ENCODE measurements at places on chromosomes 2 and 18. TPM values are rescaled to one million over a fixed set of nuclear protein-coding genes. Genes with fewer than 3 reads are reported as not detected.

LYPD1 gene
- not detected for total RNA-seq

GRCh38 chr18:56711708-56712445, 60.7 kb downstream of the WDR7 start:
- no peaks in the 10 kb centered on the region for H3K4me1 ChIP-seq
- no peaks in the 10 kb centered on the region for H3K36me3 ChIP-seq
- no peak overlapping the region for H3K4me3 ChIP-seq
- DNase-seq, result no peak

DNA sequence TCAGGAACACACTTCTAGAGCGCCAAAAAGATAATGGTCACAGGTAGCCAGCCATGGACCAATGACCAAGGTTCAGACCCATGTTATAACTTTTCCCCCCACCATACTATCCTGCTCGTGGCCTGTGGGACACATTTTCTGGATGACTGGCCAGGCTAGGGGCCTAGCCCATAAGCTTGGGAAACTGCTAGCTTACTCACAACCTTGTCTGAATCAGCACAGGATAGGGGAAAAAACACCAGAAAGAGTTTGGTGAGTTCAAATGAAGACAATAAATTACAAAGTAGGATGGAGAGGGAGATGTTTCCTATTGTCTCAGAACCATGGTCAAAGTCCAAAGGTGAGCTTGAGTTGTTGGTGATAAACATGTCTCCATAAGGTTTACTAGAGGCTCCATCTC, 156.3 kb upstream of the CCDC68 start:
- peaks cover 7% of the 10 kb centered on the region for H3K4me1 ChIP-seq
- no peak overlapping the region for H3K4me3 ChIP-seq
- no peak for DNase-seq
- no peak overlapping the region for H3K27ac ChIP-seq
- H3K27me3 ChIP-seq, result no peaks in the 10 kb centered on the region

- no peaks in the 10 kb centered on the region for H3K4me1 ChIP-seq
- H3K27ac ChIP-seq, result no peak overlapping the region
- DNase-seq, result no peak
- H3K4me3 ChIP-seq, result no peak overlapping the region
- no peaks in the 10 kb centered on the region for H3K27me3 ChIP-seq
These were observed 24.6 kb downstream of the ANO7 start for GRCh38 chr2:241213041-241213440.

- H3K4me1 ChIP-seq, result peaks cover 11% of the 10 kb centered on the region
- no peak for DNase-seq
- H3K27ac ChIP-seq, result no peak overlapping the region
- no peaks in the 10 kb centered on the region for H3K27me3 ChIP-seq
- H3K36me3 ChIP-seq, result no peaks in the 10 kb centered on the region
- H3K4me3 ChIP-seq, result no peak overlapping the region
These were observed 17.1 kb upstream of the SP3 start for GRCh38 chr2:173982182-173982714.

DNA sequence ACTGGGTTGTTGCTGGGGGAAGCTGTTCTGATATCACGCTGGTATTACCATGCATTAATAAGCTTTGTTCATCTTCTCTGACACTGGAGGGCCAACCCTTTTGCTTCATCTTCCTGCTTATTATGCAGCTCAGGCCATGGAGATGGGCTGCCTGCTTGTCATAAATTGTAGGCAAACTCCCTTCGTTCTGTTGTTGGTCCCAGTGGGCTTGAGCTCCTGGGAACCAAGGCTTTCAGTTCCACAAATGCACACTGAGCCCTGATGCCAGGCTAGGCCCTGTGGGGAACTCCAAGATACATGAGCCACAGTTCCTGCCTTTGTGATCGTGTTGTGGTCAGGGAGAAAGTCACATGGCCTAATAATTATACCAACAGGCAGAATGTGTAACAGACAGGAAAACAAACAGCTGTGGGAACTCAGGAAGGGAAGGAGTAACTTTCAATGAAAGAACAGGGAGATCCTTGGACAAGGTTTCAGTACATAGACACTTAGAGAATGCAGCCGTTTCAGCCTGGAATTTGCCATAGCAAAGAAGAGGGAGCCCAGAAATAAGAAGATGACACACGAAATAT, 49.0 kb upstream of the BCL2L11 start:
- H3K36me3 ChIP-seq, result no peaks in the 10 kb centered on the region
- H3K27me3 ChIP-seq, result no peaks in the 10 kb centered on the region
- H3K4me1 ChIP-seq, result no peaks in the 10 kb centered on the region

DNA sequence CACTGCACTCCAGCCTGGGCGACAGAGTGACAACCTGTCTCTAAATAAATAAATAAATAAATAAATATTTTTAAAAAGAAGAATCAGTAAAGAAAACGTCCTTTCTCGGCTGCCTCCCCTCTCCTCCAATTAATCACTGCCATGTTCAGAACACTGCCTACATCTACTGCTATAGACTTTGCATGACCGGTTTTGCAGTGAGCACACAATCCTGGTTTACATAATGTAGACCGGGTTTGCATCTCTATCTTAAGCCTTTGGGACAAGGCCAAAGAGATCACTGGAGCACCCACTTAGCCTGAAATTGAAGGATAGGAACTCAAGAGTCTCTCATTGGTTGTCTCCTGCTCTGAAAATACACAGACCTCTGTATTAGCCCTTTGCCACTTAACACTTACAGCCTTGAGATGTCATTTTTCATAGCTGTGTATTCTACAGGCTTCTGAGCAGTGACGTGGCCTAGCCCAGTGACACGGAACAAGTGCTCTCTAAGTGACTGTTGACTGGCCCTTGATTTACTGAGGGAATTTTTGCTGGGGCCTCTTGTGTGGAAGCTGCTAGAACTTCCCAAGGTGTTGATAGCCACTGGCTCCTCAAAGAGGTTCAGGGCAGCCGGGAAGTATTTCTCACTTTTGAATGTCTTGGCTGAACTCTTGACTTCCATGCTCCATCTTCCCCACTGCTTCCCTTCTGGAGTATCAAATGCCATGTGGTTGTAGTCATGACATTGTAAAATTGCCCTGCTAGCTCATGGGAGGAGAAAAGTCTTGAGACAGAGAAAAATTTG, 45.3 kb upstream of the CCBE1 start:
- H3K4me1 ChIP-seq, result no peaks in the 10 kb centered on the region
- no peaks in the 10 kb centered on the region for H3K27me3 ChIP-seq
- H3K4me3 ChIP-seq, result no peak overlapping the region
- H3K27ac ChIP-seq, result no peak overlapping the region
- no peak for DNase-seq

DNA sequence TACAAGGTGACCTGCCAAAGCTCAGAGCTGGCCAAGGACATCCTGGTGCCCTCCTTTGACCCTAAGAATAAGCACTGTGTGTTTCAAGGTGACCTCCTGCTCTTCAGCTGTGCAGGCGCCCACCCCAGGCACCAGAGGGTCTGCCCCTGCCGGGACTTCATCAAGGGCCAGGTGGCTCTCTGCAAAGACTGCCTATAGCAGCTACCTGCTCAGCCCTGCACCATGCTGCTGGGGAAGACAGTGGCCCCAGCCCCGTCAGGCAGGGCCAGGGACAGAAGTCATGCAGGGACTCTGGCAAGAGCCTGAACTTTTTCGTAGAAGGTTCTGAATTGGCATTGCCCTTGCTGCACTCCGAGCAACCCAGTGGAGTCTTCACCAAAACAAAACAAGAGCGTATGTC, 194.8 kb downstream of the MGAT5 start:
- no peak overlapping the region for H3K27ac ChIP-seq
- no peaks in the 10 kb centered on the region for H3K4me1 ChIP-seq
- no peaks in the 10 kb centered on the region for H3K27me3 ChIP-seq

Data from gastrocnemius medialis (tissue), 4 donors.